ENCODE measurements at places on chromosomes 3 and 15.

GRCh38 chr3:192336286-192336685, 391.1 kb downstream of the FGF12 start:
- no peak for DNase-seq

DNA sequence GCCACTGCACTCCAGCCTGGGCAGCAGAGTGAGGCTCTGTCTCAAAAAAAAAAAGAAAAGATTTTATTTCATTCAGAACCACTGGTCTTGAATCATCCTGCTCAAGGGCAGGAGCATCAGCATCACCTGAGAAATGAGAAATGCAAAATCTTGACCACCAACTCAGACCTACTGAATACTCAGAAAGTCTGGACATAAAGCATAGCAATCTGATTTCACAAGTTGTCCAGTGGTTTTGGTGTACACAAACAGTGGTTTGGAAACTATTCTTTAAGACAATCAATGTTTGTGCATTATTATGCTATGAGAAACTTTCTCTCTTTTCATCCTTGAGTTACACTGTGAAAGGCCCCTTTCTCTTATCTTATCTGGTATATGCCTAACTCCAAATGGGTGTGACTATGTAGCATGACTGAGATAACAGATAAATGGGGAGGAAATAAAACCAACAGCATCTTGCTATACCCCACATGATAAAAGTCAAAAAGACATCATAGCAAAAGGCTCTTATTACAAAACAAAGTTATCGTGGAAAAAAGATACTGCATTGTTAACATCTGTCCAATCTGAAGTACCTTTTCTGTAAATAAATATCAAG, 174.2 kb upstream of the STT3B start:
- no peak for DNase-seq

GRCh38 chr3:17047894-17048293, 163.1 kb downstream of the PLCL2 start:
- DNase-seq = no peak

DNA sequence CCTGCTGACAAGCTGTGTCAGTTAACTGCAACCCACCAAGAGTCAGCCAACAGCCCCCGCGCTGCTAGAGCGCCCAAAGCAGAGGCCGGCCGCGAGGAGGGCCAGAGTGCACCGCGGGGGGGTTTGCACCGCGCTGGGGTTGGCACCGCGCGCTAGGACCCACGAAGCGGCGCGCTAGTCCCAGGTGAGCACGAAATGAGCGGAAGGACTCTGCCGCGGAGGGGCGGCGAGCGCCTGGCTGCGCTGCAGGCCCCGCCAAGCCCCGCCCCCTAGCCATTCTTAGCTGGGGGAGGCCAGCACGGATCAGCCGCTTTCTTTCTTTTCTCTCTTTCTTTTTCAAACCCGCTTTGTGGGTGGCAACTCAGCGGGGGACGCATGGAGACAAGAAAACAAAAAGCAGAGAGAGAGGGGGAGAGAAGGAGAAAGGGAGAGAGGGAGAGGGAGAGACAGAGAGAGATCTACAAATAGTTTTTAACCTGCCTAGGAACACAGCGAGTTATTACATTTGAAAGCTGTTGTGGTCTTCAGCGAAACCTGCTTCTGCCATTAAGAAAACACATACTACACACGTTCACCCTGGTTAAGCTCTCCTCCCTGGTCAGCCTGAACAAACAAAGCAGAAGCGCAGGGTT, 6.9 kb upstream of the FOXB1 start:
- DNase-seq = peak; percentile 69

- DNase-seq = peak; percentile 77
Measured at GRCh38 chr3:27312044-27312668, 57.0 kb downstream of the NEK10 start.

DNA sequence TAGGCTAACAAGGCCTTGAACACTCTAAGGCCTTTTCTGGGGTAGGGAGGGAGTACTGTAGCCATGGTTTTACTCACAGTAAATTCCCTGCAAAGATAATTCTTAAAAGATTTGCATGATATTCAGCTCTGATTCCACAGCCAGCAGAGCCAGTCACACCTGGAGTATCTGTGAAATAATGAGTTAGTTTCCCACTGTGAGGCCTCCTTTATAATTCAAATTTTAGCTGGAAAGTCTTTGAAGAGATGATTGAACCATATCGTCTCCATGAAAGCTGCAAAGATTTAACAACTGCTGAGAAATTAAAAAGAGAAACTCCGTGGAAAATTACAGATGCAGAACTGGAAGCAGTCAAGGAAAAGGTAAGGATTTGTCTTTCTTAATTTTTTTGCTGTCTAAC, 32.3 kb upstream of the DUT start:
- DNase-seq = no peak

- peak; percentile 80 for DNase-seq
Measured at GRCh38 chr3:127744253-127744815, 71.6 kb downstream of the ABTB1 start.

DNA sequence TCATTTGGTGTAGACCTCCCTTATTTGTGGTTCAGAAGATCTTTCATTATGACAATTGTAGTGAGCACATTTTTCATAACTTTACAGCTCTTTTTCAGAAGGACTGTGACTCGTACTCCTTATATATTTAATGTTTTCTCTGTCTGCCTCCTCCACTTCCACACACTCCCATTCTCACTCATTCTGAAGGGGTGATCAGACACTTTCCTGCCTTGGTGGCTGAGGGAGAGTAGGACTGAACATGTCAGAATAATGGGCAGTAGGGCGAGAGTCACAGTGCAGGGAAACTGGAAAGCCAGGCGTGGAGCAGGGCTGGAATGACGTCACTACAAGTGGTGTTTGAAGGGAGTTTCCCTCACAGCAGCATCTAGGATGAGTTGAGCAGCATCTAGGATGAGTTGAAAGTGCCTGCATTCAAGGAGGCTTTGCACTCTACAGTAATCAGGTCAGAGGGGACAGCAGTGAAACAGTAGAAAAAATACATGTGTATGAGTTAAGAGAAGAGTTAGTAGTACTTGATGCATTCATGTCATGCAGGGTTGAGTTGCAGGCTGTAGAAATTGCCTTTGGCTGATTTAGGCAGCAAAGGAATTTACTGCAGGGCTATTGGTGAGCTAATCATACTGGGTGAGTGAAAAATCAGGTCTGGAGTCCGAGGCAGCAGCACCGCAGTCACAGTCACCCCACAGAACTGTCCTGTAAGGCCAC, 36.3 kb upstream of the FBXL22 start:
- no peak for DNase-seq

DNA sequence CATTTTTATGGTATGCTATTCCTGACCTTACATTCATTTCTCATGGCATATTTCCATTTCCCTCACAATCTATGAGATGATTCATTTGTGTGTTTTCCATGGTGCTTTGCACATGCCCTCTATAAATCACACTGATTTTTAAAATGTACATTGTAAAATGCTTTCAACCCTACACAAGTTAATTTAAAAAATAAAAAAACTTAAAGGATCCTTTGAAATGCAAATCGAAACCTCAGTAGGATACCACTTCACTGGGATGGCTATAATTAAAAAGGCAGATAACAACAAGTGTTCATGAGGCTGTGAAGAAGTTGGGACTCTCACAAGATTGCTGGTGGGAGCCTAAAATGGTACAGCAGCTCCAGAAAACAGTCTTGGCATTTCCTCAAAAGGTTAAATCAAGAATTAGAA, 83.5 kb downstream of the FMN1 start:
- no peak for DNase-seq

- no peak for DNase-seq
Measured at GRCh38 chr3:111531446-111531845, 10.6 kb upstream of the CD96 start.

DNA sequence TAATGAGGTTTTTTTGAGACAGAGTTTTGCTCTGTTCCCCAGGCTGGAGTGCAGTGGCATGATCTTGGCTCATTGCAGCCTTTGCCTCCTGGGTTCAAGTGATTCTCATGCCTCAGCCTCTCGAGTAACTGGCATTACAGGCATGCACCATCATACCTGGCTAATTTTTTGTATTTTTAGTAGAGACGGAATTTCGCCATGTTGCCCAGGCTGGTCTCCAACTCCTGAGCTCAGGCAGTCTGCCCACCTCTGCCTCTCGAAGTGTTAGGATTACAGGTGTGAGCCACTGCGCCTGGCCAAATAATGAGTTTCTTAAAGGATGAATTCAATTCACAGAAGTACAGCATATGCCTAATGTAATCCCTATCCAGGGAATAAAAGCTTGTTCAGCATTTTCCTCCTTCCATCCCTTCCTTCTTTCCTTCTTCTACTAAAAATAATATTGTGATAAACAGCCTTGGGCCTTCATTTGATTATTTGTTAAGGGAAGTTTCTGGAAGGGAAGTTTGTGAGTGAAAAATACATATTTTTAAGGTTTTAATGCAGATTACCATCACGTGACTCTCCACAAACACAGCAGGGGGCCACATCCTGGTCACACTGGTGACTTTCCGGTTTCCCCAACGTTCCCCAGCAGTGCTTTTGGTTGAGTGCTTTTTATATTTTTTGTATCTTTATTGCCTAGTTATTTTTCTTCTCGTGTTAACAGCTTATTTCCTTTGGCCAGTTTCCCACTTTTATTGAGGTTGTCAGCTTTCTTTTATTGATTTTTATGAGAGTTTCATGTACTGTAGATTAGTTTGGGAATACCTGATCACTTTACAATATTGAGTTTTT, 116.8 kb downstream of the USP13 start:
- no peak for DNase-seq

DNA sequence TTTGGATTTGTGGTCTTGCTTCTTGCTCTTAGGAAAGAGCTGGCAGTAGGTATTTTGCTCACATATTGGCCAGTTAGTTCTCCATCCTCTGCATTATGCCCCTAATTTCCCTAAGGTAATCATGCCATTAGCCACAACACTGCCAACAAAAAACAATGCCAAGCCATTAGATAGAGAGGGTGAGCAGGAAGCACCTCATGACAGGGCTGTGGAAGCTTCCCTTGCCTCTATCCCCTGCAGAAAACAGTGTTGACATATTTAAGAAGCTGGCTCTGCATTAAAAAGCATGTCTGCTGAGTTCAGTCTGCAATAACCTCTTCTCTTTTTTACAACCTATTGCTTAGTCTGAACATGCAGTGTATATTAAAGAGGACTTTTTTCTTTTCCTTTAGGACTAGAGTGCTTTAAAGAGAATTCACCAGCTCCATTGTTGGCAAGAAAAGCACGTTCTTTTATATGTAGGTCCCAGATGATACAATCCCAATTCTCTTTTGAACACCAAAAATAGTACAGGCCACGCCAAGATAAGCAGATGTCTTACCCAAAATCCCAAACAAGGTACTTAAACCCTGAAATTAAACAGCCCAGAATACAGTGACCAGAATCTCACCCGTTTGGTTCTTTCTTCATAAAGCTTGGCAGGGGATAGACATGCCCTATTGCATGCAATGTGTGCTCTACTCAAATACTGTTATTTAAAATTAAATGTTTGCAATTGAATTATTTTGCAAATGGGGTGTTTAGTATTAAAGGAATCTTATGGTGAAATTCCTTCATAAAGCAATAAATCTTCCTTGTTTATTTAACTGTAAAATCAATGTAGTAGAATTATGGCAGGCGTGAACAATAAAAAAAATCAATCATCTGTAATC, 93.7 kb upstream of the UBE3A start:
- no peak for DNase-seq

GRCh38 chr3:32840086-32840841, 22.5 kb downstream of the TRIM71 start:
- DNase-seq = no peak

DNA sequence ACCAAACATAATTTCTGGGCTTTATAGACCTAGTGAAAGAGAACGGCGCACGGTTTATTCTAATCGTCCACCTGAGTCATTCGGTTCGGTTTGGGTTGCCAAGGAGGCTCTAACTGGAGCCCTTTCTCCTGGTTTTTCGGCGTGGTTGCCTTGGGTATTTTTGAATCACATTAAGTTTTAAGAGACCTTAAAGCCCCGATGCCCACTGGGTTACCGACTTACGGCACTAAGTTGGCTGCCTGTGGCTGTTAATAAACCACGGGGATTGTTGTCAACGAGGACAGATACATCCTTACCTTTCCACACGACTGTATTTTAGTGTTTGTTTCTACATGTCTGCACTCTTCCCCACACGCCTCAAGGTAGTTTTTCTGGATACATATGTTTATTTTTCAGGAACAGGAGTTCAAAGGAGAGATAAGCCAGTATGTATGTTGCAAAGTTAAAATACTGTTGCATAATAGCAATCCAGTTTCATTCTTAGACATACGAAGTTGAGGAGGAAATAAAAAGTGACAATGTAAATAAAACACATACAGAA, 1.2 kb upstream of the ANP32A start:
- peak; percentile 62 for DNase-seq

GRCh38 chr3:173660645-173661299, 263.2 kb downstream of the NLGN1 start:
- no peak for DNase-seq

DNA sequence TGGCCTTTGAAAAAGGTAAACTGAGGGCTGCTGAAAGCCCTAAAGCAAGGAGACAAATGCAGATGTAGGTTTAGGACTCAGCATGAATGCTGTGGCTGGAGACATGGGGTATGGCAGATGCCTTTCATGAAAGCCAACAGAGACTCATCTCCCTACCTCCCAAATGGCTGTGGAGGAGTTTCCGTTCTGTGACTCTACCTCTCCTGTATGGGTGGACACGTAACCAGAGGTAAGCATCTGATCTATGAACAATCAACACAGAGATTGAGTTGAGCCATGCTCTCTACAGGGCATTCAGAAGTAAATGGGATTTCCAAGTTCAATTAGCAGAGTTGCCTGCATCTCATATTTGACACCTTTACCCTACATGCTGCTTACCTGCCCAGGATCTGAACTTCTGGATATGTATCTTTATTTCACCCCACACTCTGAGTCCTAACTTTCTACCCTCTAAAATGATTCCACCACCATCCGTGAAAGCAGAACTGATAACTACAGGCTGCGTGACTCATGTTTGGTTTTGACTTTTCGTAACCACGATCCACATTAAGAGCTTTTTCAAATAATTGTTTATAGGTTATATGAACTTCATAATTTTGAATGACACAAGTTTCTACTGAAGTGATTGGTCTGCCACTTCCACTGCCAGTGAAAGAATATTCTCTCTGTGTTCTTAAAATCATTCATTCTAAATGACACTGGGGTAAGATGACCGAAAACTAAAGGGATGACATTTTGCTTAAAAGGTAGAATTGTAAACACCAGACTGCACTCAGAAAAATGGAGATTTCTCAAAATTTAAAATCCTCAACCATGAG, 1058.7 kb downstream of the FHIT start:
- DNase-seq = no peak

- DNase-seq = peak; percentile 33
Measured at GRCh38 chr3:161560008-161560637, 63.5 kb downstream of the OTOL1 start.

GRCh38 chr15:57387564-57388076, 11.3 kb downstream of the CGNL1 start:
- DNase-seq = peak; percentile 40

GRCh38 chr3:184005941-184006507, 11.7 kb downstream of the ABCC5 start:
- DNase-seq = peak; percentile 96

DNA sequence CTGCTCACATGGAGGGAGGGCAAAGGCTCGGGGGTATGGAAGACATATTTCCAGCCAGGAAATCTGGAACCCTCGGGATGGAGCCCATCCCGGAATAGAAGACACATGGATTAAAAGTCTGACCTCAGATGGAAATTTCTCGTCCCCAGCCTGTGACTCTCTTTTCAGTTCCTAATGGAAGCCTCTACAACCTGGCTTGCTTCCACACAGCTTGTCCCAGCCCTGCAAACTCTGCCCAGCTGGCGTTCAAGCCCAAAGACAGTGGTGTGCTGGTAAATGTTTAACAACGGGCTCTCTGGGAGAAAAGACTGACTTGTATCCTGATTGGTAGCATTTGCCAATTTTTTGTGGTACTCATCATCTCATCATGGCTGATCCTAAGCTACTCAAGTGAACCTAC, 35.6 kb upstream of the TLE3 start:
- DNase-seq = no peak

Measured in NCI-H524 (cell line).